Chondrocyte (in vitro differentiated cells): ENCODE measurements at places on chromosomes 16 and 17. TPM values are rescaled to one million over a fixed set of nuclear protein-coding genes. Genes with fewer than 3 reads are reported as not detected.

CLEC19A gene
- total RNA-seq: not detected in 3 replicates

HSD17B1 gene
- 1.4 to 2.6 TPM (median 1.4 TPM) in 3 replicates for total RNA-seq

NHERF1 gene
- total RNA-seq: 98.7 to 108 TPM (median 98.7 TPM) in 3 replicates

EVI2A gene
- 0.22 TPM in 1 of 3 replicates, not detected in the others for total RNA-seq

NEUROD2 gene
- total RNA-seq: not detected in 3 replicates

ABI3 gene
- not detected in 3 replicates for total RNA-seq

DNA sequence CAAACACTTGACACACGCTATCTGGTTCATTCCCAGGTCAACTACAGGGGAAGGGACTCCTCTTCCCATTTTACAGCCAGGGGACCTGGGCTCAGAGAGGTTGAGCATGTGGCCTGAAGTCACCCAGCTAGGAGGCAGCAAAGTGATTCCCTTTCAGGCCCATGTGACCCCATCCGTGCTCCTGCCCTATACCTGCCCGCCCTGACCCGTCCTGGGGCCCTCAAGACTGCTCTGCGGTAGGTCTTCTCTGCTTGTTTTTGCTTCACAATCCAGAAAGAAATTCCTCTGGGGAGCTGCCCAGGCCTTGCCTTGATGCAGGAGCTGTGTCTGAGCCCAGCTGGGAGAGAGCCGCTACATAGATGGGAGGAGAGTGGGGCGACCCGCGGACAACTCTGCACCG is 161.4 kb downstream of the SDK2 start:
- DNase-seq: peak; percentile 61

DNA sequence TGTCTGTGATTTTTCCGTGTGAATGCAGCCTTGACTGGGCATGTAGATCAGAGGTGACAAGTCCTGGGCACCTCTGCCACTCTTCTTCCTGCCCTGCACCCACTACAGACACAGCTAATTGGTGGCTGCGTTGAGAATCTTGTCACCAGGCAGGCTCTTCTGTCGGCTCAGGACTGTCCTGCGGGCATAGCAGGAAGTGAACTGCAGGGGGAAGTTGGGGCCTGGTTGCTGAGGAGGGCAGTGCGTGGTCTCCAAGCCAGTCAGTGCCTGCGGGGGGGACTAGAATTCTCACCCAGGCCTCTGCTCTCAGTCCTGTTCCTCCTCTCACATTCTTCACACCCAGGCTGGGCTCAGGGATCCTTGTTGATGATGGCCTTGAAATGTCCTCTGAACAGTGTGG is 50.5 kb downstream of the JPH3 start:
- no peak for DNase-seq

GRCh38 chr16:81597079-81597658 is 152.6 kb downstream of the CMIP start:
- no peak for DNase-seq

DNA sequence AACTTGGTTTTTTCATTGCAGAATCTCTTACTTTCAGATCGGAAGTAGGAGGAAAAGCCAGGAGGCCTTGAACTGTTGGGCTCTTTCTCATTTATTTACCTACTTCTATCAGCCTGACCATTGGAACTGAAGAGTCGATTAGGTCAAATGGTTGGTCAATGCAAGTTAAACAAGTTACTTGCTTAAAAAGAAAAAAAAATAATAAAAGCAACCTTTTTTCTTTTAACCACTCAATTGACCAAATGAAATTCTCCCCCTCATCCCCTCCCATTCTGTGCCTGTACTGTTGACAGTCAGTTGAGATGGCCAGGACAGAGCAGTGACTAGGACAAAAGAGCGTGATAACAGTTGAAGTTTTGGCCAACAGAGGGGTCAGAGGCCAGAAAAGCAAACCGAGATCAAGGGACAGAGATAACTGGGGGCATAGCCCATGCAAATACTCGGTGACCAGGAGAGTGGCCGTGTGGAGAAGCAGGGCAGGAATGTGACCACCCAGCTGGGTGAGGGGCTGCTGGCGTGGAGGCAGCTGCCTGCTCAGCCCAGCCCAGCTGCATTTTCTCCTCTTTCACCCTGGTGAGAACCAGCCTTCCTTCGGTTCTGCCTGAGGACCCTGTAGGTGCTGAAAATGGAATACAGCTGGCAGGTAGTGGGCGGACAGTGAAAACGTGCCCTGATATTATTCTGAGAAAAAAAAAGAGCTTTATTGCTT is 72.2 kb downstream of the HS3ST3B1 start:
- DNase-seq: no peak

DNA sequence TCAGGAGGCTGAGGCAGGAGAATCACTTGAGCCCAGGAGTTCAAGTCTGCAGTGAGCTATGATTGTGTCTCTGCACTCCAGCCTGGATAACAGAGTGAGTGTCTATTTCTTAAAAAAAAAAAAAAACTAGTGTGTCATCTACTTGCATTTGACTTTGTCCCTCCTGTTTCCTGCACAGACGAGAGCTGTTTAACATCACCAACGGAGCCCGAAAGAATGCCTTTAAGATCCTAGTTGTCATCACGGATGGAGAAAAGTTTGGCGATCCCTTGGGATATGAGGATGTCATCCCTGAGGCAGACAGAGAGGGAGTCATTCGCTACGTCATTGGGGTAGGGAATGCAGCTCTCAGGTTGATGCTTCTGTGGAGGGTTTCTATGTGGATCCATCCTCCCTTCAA is 13.4 kb downstream of the ITGAM start:
- no peak for DNase-seq

GRCh38 chr17:1697681-1698080 is 12.5 kb downstream of the TLCD2 start:
- no peak for DNase-seq

GRCh38 chr17:16934836-16935235 is 37.1 kb downstream of the TNFRSF13B start:
- peak; percentile 75 for DNase-seq

DNA sequence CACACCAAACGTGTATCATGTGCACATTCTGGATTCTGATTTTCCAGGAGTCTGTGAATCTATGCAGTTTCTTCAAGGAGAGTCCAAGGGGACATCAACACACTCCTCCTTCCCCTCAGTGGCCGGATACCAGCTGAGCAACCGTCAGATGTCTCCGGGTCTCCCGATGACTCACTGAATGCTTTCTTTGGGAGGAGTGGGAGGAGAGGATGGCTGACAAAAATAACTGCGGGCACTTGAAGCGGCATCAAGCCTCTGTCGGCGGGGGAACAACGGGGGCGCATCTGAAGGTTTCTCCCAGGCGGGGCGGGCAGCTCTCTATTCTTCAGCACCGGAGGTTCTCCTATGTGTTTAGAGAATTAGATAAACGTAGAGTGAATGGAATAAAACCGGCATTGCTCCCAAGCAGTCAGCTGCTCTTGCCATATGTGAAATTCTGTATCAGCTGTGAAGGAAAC is 24.6 kb upstream of the LRRC75A start:
- DNase-seq: no peak

GRCh38 chr17:40605306-40605705 is 40.0 kb upstream of the CCR7 start:
- DNase-seq: no peak

DNA sequence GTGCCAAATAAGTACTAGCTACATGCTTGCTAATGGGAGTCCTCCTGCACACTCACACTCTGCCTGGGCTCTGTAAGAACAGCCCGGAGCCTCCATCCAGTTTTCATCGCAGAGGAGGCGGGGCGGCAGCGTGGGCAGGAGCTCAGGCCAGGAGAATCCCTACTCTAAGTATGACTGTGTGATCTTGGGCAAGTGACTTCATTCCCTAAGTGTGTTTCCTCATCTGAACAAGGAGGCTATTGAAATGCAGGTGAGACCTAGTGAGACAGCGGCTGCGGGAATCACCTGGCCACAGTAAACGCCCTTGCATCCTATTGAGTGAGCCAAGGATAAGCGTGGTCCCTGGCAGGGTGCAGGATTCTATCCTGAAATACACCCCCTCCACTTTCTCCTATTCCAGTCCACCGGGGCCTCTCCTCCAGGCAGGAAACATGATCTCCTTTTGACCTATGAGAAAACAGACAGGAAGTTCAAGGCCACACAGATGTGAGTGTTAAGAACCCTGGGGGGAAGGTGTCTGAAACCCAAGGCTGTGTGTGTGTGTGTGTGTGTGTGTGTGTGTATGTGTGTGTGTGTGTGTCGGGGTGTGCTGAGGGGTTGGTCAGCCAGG is 5.2 kb upstream of the RAI1 start:
- no peak for DNase-seq

- DNase-seq: no peak
These were observed 154.3 kb downstream of the CPPED1 start for GRCh38 chr16:12649356-12649755.

- no peak for DNase-seq
These were observed 490.2 kb upstream of the SALL1 start for GRCh38 chr16:51641191-51641765.

DNA sequence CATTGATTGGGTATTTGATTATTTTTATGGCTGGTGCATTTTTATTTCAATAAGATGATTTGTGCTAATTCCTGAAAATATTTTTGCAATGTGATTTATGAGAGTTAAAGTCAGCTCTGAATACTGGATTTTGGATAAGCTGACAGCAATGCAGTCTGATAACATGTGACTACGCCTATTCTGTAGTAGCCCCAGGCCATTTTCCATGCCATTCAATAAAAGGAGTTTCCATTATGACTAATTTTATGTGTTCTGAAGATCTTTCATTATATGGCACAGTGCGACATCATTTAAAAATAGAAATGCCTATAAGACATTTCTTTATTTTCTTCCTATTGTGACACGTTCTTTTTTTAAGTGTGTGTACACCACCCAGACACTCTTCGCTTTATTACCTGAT is 46.3 kb downstream of the KCNJ2 start:
- DNase-seq: no peak

DNA sequence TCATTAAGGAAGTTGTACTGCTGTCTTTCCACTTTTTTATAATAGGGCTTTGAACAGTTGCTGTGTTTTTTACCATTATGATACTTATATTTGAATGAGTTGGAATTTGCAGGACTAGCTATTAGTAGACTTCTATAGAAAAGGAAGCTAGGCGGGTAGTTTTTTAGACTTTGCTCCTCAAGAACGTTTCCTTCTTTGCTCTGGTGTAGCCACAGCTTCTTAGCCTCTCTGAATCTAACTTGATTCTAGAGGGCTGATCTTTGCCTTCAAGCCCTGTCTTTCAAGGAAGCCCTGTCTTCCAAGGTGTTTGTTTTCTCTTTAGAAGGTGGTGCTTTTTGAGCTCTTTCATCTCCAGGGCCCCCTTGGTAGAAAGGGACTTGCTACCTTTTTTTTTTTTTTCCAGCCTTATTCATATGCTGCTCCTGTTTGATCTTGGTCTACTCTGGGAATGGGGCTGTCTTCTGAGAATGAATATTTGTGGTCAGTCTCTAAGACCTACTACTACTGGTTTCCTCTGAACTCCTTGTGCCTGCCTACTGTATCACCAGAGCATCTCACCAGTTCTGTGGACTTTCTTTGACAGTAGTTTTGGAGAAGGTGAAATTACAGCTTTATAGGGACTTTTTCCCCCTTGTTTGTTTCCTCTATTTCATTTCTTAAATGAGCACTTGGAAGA is 52.3 kb upstream of the RASL10B start:
- no peak for DNase-seq

GRCh38 chr17:7824021-7824924 is 9.7 kb upstream of the KDM6B start:
- peak; percentile 76 for DNase-seq

- no peak for DNase-seq
These were observed 22.2 kb downstream of the MMP15 start for GRCh38 chr16:58047557-58048348.

DNA sequence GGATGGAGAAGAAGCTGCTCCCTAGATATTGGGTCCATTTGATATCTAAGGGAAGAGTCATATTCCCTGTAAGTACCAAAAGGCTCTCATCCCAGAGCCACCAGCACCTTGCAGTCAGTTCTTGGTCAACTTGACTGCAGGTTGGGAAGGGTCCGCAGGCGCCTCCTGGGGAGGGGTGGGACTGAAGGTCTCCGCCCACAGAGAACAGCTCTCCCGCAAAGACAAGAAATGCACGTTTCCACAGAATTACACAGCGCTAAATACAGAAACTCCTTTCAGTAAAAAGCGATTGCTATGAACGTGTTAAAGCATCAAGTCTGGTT is 864 bp upstream of the CTCF start:
- DNase-seq: no peak

GRCh38 chr16:64489449-64489848 is 632.4 kb downstream of the CDH11 start:
- DNase-seq: no peak

DNA sequence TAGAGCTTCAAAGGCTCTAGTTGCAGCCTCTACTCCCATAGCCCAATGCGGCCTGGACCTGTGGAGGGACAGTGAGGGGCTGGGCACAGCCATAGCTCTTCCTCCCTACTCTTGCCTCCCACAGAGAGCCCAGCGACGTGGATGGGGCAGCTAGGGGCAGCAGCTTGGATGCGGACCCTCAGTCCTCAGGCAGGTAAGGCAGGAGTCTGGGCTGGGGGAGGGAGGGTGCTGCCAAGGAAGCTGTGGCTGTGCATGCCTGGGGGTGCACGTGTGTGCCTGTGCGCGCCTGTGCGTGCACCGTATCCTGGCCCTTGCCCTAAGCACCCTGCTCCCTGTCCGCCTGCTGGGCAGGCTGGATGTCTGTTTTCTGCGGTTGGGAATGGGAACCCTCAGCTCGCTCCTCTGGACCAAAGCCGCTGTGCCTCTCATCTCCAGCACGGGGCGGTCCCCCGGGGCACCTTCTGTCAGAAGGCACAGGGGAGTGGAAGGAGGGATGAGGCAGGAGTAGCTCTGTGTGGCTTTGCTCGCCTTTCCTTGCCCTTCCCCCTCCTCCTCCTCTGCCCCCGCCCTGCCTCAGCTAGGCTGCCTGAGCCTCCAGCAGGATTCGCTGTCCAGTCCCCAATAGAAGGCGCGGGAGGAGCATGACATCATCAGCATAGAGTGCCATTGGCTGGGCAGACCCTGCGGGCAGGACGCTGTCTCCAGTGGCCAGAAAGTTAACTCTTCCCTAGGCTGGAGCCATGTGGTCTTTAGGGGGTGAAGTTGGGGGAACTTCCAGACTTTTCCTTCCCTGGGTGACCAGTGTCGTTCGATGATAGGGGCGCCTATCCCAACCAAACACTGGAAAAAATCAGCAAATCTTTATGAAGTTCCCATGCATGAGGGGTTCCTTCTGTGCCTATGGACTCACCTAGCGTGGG is 797 bp downstream of the PRCD start:
- peak; percentile 96 for DNase-seq

DNA sequence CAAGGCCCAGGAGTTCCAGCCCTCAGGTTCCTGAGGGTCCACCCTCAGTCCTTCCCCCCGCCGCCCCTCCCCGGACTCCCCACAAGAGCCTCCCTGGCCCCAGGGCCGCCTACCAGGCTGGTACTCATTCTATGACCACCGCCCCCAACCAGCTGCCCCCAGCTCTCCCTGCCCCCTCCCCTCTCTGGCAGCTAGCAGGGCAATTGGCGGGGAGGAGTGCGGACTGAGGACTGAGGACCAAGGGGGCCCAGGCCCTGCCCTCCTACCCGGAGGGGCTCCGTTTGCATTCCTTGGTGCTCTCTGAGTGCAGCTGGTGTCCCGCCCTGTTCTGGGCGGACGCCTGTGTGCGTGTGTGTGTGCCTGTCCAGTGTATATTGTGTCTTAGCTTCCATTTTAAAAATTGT is 19.1 kb downstream of the UNC13D start:
- DNase-seq: no peak

GRCh38 chr17:4833941-4834680 is 971 bp downstream of the MINK1 start:
- DNase-seq: no peak

GRCh38 chr16:84199861-84200260 is 8.9 kb downstream of the ADAD2 start:
- no peak for DNase-seq
